ENCODE measurements at places on chromosomes 16 and 17. TPM values are rescaled to one million over a fixed set of nuclear protein-coding genes. Genes with fewer than 3 reads are reported as not detected.

Gene SDR42E2
- not detected for polyA plus RNA-seq

Gene ITGA2B
- polyA plus RNA-seq = 0.31 TPM

Gene GPR139
- not detected for polyA plus RNA-seq

GRCh38 chr16:19363740-19364139 is 53.9 kb upstream of the TMC5 start:
- no peak for DNase-seq

- DNase-seq = no peak
Measured at GRCh38 chr16:69064124-69064763, 41.2 kb upstream of the HAS3 start.

- no peak for DNase-seq
Measured at GRCh38 chr17:78818152-78818846, 22.3 kb downstream of the USP36 start.

DNA sequence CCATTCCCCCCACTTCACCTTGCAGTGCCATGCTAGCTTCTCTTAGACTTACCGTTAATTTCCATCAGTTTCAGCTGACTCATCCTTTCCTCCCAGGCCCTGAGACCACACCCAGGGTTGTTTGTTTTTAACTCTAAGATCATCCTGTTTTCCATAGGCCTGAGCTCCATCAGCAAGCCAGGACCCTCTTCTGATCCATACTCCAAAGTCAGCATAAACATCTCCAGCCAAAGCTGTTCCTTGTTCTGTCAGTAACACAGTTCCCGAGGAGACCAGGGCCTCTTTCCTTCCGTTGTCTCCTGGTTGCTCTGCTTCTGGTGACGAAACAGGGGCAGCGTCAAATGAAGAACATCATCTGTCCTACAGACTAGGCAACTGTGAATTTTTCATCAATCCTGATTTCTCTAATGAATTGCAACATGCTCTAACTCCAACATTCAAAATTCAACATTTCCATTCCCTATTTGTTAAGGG is 83.8 kb upstream of the HNF1B start:
- DNase-seq = no peak

DNA sequence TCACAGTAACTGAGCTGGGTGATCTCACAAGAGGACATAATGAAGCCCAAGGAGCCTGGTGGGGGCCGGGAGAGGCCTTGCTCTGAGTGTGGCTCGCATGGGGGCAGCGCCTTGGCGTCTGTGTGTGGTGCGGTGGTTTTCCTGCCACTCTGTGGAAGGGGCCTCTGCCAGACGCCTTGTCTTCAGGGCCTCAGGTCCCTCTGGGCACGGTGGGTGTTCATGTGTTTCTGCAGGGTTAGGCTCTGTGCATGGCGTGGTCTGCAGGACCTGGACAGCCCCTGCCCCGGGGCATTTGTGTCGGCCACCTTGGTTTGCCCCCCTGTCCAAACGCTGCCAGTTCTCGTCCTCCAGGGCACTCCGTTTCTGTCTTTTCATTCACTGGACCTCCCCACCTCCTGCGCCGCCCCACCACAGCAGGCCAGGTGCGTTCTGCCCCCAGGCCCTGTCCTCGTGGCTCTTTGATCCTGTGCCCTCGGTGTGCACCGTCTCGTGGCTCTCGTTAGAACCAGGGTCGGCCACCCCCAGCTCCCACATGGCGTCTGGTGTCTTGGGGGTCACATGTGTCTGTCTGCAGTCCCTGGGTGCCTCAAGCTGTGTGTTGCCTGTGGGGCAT is 43.7 kb upstream of the ZNF750 start:
- no peak for DNase-seq

- no peak for DNase-seq
Measured at GRCh38 chr16:544517-544916, 15.7 kb upstream of the PRR35 start.

- no peak for DNase-seq
Measured at GRCh38 chr17:13953841-13954240, 115.5 kb upstream of the COX10 start.

DNA sequence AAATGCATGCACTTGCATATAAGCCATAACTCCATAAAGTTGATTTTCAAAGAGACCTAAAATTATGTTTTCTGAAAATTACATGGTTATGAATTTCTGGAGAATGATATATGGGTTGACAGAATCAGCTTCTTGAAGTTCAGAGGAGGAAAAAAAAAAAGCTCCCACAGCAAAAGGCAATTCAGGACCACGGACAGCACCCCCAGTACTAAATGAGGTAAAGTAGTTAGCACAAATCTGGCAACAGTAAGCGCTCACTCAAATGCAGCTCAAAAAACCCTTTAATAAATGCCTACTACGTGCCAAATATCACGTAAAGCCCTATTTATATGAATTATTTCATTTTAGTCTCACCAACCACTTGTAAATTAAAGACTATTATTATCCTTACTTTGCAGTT is 135.2 kb downstream of the SHISA9 start:
- DNase-seq = no peak

GRCh38 chr16:50151322-50151721 is 1.8 kb upstream of the TENT4B start:
- no peak for DNase-seq

- DNase-seq = no peak
Measured at GRCh38 chr16:75983741-75984381, 257.6 kb upstream of the CPHXL start.

- no peak for DNase-seq
Measured at GRCh38 chr17:17303010-17303846, at the start of gene NT5M. NT5M (plus strand) TSS chr17:17303373; CDS start chr17:17303551, 178 bp downstream.

DNA sequence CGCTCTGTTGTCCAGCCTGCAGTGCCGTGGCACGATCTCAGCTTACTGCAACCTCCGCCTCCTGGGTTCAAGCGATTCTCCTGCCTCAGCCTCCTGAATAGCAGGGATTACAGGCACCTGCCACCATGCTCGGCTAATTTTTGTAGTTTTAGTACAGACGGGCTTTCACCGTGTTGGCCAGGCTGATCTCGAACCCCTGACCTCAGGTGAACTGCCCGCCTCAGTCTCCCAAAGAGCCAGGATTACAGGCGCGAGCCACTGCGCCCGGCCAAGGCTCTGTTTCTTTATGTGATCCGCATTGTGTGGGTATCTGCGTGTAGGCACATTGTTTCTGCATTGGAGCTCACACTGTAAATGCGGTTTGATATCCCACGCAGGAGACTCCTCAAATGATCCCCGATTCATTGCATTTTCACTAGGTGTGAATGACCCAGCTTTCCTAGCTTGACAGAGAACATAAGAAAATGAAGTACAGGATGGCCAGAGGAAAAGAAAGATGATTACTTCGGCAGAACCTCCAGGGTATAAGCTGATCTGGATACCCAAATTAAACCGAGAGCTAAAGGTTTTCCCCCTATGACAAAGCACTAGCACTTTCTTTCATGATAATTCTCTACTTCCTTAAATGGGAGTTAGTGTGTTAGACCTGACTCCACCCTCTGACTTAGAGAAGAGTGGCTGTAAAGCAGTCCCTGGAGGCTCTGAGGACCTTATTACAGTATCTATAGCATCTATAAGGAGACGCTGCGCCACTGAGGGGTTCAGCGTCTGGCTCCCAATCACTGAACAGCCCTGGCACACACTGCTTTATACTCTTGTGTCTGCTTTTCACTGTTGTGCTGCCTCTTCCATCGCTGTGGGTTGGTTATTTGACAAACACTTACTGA is 17.3 kb downstream of the COTL1 start:
- DNase-seq = no peak

GRCh38 chr16:86287664-86288201 is 222.6 kb upstream of the FOXF1 start:
- no peak for DNase-seq
